Ascending aorta (tissue), 2 donors: ENCODE measurements at places on chromosomes 4 and X. TPM values are rescaled to one million over a fixed set of nuclear protein-coding genes. Genes with fewer than 3 reads are reported as not detected.

DNA sequence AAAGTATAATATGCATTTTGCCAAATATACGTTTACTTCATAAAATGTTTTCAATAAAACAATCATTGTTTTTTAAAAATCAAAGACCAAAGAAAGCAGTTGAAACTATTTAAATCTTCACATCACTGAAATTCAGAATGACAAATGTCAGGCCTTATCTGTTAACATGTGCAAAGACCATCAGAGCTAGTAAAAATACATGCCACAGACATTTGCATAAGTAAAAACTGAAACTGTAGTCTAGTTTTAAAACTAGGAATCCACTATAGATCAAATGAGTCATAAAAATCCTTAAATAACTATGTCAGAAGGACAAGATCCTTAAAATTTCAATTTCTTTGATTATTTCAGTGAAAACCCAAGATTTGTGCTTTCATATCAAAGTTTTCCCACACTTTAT is 24.8 kb downstream of the KLHL15 start:
- no peak for DNase-seq

DNA sequence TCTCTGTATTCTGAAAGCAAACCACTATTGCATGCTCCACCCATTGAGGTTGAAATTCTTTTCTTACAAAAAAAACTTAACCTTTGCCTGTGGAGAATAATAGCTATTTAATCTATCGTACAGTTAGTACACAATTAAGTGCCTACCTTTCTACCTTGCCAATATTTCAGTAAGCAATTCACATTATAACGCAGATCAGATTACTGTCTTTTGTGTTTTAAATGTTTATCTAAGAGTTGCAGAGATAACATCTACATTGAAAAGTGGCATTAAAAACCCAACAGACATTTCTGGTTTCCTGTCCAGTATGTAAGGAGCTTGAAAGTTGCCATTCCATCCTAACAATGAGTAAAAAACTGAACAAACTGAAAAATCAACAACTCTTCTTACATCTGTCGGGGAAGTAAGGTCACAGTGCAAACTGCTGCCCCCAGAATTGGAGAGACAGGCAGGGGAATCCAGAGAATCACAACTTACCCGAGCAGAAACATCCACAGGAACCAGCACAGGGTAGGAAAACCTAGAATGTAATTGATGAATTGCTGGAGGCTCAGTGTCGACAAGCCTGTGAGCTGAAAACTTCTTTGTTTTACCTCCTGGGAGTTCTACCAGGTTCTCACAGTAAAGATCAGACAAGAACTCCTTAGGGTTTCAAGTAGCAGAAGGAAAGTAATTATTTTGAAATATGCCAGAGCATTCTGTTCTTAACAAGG is 27.3 kb upstream of the ACSL4 start:
- no peak for DNase-seq

DNA sequence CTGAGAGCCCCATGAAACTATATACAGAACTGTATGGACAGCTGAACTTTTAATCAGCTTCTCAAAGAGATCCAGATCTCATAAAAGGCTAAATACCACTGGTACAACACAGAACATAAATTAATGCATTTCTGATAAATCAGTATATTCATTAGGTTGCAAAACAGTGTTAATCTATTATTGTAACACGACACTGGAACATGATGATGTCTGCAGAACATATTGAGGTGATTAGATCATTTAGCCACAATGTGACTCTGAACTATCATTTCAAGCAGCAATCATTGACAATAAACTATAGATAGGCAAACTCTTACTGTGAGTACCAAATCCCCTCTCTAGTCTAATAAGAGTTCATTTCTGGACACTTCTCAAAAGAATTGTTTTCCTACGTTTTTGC is 50.3 kb downstream of the GASK1B start:
- DNase-seq: no peak

- no peak for DNase-seq
These were observed 118.2 kb downstream of the GRID2 start for GRCh38 chr4:92421920-92422319.

GRCh38 chr4:66059136-66059535 is 388.8 kb upstream of the EPHA5 start:
- no peak for DNase-seq

GRCh38 chr4:7781366-7781765 is 158.3 kb downstream of the AFAP1 start:
- DNase-seq: no peak

DNA sequence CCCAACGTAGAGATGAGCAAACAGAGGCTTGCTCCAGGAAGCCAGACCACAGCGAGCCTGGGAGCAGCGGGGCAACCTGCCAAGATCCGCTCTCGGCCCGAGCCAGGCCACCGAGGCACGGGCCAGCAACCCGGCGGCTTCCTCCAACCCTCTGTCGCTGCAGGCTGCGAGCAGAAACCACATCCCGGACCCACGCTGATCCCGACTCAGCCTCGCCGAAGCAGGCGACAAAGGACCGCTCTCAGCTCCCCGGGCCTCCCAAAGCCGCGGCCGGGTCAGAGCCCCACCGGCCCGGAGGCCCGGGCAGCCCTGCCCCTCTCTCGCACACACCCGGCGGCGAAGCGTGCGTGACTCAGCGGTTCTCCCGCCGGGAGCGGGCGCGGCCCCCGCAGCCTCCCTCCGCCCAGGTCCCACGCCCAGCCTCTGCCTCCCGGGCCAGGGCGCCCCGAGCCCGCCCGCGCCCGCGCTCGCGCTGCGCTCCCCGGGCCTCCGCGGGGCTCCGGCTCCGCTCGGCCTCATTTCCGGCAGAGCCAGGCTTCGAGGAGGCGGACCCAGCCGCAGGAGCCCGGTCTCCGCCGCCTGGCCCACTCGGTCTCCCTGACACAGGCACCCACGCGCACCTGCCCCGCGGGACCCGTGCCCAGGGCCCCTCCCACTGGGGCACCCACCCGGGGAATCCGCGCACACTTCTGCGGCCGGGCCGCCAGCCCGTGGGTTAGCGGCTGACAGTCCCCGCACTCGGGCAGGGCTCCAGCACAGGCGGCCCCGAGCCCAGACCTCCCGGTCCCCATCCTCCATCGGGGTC is 1.7 kb downstream of the PPP2R2C start:
- no peak for DNase-seq

- DNase-seq: no peak
These were observed 486.2 kb downstream of the RPA4 start for GRCh38 chrX:97369947-97370346.

DNA sequence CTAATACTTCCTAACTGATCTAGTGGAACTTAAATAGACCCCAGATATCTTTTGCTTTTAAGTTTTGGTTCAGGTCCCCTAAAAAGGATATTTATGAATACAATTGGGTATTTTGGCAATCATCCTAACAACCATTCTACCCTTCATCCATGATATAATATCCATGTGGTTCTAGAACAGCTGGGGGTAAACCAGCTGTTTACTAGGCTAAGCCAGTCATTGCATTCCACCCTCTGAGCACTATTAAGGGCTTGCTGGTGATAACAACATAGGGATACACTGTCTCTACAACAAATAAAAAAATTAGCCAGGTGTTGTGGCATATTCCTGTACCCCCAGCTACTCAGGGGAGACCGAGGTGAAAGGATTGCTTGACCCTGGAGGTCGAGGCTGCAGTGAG is 54.8 kb upstream of the MAPK10 start:
- no peak for DNase-seq

DNA sequence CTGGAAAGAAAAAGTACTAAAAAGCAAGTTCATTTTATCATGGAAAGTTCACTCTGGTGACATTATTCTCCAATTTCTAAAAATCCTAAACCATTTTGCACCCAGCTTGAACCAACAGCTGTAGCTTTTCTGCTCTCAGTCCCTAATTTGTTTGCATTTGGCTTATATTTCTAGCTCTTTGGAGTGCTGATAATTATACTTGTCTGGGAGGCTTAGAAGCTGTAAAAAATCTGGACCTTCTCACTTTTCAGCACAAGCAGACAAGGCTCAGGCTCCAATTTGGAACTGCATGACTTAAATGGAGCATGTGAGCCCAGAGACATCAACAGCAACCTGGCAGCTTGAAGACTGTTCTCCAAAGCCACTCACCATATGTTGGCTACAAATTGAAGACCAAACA is 170.9 kb upstream of the PCDH18 start:
- DNase-seq: no peak

DNA sequence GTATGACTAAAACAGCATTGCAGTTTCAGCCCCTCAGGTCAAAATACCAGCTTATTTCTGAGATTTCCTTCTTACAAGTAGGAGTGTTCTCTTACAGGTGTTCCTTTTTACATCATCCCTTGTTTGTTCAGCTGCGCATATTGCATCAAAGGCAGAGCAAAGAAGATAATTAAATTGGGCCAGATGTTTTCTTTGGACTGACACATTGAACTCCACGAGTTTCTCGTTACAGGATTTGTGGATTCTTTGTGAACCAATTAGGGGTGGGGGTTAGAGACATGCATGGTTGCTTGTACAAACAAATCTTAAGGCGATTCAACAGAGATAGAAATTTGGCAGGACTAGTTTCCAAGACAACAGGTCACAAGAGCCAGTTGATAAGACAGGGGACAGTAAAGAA is 95.7 kb downstream of the SPANXN4 start:
- DNase-seq: no peak

DNA sequence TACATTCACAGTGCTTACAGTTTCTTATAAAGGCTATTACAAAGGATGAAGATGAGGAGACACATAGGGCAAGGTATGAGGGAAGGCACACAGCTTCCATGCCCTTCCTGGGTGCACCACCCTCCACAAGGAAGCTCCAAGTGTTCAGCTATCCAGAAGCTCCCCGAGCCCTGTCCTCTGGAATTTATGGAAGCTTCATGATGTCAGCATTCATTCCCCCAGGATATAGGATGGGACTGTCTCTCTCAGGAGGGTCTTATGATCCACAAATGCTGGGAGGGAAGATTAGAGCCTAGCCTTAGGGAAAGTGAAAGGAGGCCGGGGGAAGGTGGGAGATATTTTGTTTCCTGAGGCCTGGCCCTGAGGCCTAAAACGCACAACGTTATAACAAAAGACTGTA is 236.0 kb downstream of the ANK2 start:
- no peak for DNase-seq

DNA sequence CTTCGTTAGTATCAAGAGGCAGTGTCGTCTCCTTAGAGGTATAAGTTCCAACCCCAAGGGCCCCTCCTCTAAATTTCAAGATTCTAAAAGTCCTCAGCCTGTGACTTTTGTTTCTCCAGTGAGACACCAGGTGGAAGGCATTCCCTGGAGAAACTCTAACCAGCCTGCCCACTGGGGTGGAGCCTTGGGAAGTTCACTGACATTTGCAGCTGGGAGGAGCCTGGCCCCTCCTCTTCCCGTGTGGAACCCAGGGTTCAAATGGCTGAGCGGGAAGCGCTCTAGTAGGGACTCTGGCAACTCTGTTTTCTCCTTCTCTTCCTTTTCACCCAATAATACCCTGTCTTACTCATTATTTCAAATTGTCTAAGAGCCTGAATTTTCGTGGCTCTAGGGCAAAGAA is 325.0 kb downstream of the TLL1 start:
- no peak for DNase-seq

GRCh38 chr4:168098248-168098717 is 5.9 kb downstream of the ANXA10 start:
- no peak for DNase-seq

DNA sequence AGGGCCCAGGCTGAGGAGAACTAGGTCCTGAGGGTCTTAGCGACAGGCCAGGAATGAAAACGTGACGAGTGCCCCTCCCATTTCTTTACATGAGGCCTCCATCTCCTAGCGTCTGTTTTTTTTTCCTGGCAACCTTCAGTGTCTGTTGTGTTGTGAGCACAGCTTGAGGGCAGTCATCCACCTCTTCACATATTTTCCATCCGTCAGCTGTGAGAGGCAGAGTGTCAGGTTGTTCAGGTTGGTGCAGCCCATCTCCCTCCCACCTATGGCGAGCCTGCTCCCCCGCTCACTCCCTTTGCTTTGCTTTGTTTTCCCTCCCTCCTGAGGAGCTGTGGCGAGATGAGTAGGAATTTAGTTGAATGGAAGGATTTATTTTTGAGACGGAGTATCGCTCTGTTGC is 51.7 kb upstream of the CHRNA9 start:
- no peak for DNase-seq

GRCh38 chrX:77160301-77160700 is 286.9 kb upstream of the FGF16 start:
- DNase-seq: no peak

GRCh38 chr4:115781528-115782146 is 668.2 kb upstream of the NDST4 start:
- DNase-seq: no peak

DNA sequence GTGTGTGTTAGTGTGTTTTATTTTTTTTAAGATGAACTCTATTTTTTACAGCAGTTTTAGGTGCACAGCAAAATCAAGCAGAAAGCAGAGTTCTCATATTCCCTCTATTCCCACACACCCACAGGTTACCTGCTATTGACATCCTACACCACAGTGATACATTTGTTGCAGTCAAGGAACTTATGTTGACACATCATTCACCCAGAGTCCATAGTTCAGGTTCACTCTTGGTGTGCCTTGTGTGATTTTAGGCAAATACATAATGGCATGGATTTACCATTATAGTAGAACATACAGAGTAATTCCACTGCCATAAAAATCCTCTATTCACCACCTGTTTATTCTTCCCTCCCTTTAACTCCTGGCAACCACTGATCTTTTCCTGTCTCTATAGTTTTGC is 28.7 kb downstream of the DIAPH2 start:
- DNase-seq: no peak

GRCh38 chr4:121324331-121324730 is 56.5 kb downstream of the QRFPR start:
- no peak for DNase-seq

DNA sequence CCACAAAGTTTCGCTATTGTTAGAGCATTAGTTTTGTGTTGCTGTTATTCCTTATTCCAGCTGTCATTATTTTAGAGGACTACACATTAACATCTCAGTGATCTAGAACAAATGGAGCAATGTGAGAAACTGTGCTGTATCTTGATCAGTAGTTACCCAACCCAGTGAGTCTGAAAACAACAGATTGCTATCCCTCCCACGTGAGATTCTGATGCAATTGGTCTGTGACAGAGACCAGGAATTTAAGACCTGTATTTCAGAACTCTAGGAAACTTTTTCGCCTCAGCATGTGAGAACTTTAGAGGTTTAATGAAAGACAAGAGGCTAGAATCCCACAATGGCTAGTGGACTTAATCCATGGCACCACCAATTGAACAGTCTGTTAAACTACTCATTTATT is 35.7 kb upstream of the CDS1 start:
- no peak for DNase-seq

DNA sequence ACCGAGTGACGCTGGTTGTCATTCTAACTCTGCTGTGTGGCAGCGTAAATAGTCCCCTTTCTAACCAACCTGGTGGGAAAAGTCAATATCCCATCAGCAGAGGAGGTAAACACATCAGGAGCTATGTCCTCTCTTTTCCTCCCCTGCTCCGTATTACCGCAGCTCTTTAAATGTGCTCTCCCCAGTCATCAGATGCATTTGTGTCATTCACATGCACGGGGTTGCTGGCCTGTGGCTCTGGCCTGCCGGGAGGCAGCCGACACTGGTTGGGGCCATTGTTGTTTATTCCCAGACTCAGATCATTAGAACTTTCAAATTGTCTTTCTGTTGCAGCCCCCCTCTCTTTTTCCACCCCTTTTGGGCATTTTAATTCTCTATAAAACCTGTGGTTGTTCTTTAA is 21.9 kb downstream of the ARX start:
- no peak for DNase-seq

Gene PGRMC1
- 117 TPM for total RNA-seq

Gene IL13RA2
- 2.6 TPM for total RNA-seq

Gene FHL1
- 850 TPM for total RNA-seq

Gene MRFAP1
- 109 TPM for total RNA-seq

Gene SEC24D
- total RNA-seq: 108 TPM

Gene SMIM10
- 11.7 TPM for total RNA-seq

Gene ZNF157
- total RNA-seq: not detected

Gene DSPP
- total RNA-seq: not detected

Gene DAPP1
- total RNA-seq: not detected
